ENCODE measurements at places on chromosomes 6 and 20.

DNA sequence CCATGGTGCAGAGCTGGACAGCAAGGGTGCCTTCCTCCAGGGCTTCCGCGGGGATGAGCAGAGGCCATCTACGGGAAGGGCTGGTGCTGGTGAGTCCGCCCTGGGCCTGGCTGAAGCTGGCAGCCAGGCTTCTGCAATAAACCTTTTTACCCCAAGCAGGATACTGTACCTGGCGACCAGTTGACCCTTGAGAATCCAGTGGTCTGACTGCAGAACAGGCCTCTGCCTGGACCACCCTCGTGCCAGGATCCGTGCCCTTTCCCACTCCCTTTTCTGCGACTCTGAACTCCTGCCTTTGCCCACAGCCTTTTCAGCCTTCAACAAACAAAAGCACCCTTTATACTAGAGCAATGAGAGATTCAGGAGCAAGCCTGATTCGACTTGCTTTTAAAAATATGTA is 18.9 kb downstream of the CDH26 start:
- no peak for DNase-seq

GRCh38 chr20:22260506-22260905 is 323.9 kb downstream of the FOXA2 start:
- DNase-seq = no peak

DNA sequence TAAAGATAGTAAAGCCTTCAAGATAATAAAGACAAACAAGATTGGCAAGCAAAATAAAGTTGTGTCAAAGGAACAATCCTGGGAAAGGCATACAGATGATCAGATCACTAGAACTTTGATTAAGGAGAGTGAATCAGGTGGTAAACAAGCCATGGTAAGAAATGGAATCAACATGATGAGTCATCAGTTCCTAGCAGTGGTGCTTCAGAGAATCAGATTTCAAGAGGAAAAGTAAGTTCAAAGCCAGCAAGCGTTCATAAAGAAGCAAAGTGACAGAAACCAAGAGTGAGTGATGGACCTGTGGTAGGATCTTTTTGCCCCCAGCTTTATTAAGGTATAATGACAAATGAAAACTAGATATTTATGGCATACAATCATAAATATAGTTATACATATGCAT is 340.4 kb downstream of the TPBG start:
- no peak for DNase-seq

DNA sequence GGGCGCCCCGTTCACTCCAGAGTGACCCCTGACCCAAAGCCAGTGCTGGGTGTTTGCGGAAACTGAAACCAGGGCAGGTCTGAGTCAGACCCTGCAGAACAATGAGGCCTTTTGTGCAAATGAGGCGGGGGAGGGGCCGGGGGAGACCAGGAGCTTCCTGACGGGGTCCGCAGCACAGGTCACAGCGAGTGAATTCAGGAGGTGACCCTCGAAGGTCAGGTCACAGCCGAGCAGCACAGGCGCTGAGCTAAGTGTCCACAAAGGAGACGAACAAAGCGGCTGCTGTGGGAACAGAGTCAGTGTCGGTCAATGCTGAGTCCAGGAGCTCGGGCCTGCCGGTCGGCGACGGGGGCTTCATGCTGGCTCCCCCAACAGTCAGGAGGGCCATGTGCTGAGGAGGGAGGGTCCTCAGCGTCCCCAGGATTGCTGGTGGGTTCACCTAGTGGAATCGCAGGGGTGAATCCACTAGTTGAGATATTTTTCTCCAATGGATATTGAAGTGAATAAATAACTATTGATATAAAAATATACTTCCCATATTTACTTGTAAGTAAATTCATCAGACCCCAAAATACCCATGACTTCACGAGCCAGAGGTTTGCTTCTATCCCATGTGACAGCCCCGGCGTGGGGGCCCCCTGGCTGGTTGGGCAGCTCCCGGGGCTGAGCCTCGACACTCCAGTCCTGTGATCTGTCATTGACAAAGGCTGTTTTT is 188.4 kb upstream of the SULF2 start:
- no peak for DNase-seq

- no peak for DNase-seq
Observed at GRCh38 chr6:134217105-134217797, 100.7 kb downstream of the SGK1 start.

- no peak for DNase-seq
Observed at GRCh38 chr6:38432079-38432478, 207.7 kb downstream of the BTBD9 start.

DNA sequence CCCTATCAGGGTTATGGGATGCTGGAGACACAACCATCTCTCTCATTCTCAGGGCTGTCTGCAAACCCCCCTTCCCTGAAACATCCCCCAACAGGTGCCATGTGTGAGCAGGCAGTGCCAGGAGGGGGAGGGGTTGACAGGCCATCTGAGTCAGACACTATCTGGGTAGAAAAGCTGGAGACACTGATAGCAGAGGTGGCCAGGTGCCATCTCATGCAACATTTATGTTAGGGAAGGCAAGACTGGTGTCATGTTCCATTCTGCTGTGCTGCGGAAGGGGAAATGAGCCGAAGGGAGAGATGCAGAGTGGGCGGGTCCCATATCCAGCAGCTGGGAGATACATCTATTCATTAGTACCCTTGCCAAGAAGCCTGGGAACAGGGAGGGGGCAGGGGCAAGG is 3.5 kb downstream of the LHFPL5 start:
- DNase-seq = no peak

DNA sequence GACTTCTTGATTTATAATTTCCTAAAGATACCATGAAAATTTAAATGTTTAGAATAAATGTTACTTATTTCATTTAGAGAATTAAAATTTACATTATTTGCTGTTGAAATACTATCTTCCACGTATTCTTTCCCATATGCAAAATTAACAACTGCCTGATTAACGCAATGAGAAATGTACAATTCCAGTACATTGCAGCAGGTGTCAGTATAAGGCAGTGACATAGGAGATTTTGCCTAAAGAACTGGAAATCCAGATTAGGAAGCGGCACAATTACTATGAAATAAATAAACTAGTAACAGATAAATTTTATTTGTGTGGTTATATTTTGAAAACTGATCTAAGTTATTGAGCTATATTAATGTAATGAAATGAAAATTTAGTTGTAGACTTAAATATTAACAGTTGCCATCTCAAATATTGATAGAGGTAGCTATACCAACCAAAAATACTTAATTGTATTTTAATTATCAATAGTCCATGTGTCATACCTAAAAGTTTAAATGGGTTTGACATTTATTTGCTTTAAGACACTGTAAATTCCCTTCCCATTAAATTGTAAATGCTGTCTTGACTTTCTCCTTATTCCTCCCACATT is 300.2 kb downstream of the UTRN start:
- no peak for DNase-seq

DNA sequence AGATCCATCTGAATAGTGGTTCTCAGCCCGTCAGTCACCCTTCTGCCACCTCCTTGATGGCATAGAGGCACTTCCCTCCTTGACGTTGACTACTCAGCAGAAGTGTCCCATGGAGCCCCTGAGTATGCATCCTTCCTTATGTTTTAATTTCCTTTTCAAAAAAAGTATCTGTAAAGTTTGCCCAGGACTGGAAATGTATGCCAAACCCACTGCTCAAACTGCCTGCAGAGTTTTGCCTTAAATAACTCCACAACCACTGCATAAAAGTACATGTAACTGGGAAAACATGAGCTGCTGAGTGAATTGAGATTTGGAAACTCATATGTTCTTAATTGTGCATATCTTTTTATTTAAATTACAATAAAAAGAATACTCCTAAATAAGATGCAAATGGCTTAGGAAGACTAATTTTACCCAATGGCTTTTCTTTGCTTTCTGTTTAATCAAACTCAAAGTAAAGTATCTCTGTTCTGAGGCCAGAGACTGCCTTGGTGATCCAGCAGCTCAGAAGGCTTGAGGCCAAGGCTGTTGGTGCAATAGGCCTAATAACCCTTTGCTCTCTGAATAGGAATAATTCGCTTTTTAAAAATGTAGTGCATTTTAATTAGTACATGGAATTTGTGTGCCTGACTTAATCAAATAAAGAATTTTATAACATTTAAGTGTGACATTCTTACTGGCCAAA is 90.4 kb downstream of the FNDC1 start:
- no peak for DNase-seq

GRCh38 chr20:6623989-6624388 is 143.5 kb upstream of the BMP2 start:
- DNase-seq = no peak

DNA sequence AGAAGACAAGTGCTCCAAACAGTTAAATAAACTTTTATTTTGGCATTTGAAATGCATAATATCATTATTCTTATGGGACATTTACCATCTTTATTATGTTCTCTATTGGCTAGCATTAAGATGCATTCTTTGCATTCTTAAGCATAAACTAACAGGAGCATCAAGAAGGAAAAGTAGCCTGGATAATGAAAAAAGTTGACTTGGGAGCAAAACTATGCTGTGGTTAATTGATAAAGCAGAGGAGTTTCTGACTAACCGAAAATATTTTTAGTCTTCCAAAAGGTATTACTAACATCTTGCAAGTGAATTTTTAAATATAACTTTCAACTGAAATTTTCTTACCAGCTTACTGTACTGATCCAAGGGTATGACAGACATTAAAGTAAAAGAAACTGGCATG is 140.3 kb downstream of the FLRT3 start:
- no peak for DNase-seq

DNA sequence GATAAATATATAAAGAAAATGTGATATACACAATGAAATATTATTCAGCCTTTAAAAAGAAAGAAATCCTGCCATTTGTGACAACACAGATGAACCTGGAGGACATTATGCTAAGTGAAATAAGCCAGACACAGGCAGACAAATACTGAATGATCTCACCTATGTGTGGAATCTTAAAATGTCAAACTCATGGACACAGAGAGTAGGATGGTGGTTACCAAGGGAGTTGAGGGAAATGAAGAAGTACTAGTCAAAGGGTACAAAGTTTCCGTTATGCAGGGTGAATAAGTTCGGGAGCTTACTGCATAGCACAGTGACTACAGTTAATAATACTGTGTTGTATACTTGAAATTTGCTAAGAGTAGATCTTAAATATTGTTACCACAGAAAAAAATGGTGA is 14.6 kb upstream of the DEFB132 start:
- no peak for DNase-seq

GRCh38 chr6:1044040-1044836 is 267.7 kb upstream of the FOXQ1 start:
- no peak for DNase-seq

DNA sequence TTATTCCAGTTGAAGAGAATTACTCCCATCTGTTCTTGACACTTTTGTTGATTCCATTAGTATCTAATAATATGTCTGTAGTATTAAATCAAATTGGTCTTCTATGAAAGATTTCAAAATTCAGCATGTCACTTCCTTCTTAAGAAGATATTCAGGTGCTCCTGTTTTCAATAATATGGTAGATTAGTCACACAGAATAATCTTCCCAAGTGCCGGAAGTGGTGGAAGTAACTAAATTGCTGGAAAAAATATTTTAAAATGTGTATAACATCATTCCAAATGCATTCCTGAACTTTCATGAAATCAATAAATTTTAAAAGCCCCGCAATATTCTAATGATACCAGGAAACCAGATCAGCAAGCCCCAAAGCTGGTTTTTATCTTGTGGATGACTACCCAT is 281.3 kb downstream of the EPM2A start:
- DNase-seq = no peak

GRCh38 chr6:167799033-167799821 is 27.5 kb upstream of the AFDN start:
- no peak for DNase-seq

GRCh38 chr20:46051556-46052308 is 22.7 kb downstream of the SLC12A5 start:
- no peak for DNase-seq

DNA sequence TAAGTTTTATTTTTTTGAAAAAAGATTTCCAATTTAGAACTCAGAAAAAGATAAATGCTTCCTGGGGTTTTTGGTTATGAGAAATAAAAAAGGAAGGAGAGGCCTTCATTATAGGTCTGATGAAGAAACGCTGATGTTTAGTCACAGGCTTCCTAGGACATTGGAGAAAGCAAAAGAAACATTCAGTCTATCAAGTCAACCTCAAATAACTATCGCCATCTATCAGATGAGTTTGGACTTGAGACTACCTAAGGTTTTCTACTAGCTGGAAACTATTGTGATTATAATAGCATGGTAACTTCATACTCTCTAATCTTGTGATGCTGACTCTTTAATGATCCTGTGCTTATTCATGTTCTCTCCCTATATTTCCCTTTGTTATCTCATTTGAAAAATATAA is 171.3 kb downstream of the TPBG start:
- DNase-seq = no peak

DNA sequence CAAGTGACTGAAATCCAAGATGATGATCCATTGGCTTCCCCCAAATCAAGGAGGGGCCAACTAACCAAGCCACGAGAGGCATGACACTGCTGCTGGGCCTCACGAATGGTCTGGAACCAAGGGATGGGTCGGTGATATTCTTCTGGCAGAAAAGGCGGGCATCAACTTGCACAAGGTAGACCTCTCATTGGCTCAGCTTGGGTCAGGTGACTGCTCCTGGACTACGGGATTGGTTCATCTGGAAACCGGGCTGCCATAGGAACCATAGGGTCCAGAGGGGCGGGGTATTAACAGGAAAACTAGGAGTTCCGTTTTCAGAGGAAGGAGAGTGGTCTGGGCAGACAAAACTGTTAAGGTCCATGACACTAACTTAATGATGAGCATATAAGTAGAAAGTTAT is 100.9 kb downstream of the TFAP2C start:
- no peak for DNase-seq

GRCh38 chr6:15539722-15540270 is 123.0 kb downstream of the DTNBP1 start:
- no peak for DNase-seq

DNA sequence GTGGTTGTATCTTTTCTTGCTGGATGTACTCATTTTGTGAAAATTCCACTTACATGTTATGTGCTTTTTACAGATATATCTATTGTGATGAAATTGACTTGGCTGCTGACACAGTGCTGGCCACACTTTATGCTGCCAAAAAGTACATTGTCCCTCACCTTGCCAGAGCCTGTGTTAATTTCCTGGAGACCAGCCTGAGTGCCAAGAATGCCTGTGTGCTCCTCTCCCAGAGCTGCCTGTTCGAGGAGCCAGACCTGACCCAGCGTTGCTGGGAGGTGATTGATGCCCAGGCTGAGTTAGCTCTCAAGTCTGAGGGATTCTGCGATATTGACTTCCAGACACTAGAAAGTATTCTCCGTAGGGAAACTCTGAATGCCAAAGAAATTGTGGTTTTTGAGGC is 4.9 kb downstream of the BTBD3 start:
- DNase-seq = no peak

- no peak for DNase-seq
Observed at GRCh38 chr20:26135325-26136110, 438.9 kb upstream of the ZNF337 start.

GRCh38 chr20:58791286-58791685 is 59.4 kb downstream of the GNAS-AS1 start:
- DNase-seq = no peak

Measured in stimulated activated CD8-positive, alpha-beta memory T cell treated with anti-CD3 and anti-CD28 coated beads, Interleukin-12 subunit alpha, Interleukin-12 subunit beta, amount 100 ng/mL, for 1 hour (primary cell).